ENCODE measurements at places on chromosomes 12 and 14. TPM values are rescaled to one million over a fixed set of nuclear protein-coding genes. Genes with fewer than 3 reads are reported as not detected.

USP44 gene
- not detected for total RNA-seq

IFI27L2 gene
- 35.8 TPM for total RNA-seq

PAWR gene
- total RNA-seq: 223 TPM

NOXRED1 gene
- not detected for total RNA-seq

All from HT1080 (cell line).